ENCODE measurements at places on chromosomes 7 and 10. TPM values are rescaled to one million over a fixed set of nuclear protein-coding genes. Genes with fewer than 3 reads are reported as not detected.

DNA sequence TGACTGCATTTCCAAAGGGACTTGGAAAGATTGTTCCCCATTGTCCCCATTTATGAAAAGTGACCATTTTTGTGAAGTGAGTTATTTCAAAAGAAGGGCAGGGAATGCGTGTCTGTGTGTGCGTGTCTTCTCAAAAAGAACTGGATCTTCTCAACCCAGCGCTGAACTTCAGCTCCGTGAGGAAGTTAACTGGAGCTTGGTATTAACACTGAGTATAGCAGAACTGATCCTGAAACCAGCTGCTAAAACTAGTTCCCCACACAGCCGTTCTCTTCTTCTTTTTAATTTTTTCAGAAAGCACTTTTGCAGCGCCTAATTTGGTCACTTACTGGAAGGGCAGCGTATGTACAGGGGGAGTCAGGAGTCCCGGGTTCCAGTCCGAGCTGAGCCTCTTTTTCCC lies 45.8 kb upstream of the PLEKHA1 start:
- peaks cover 3% of the 10 kb centered on the region for H3K27me3 ChIP-seq
- H3K27ac ChIP-seq, result no peak overlapping the region
- no peaks in the 10 kb centered on the region for H3K36me3 ChIP-seq

DNA sequence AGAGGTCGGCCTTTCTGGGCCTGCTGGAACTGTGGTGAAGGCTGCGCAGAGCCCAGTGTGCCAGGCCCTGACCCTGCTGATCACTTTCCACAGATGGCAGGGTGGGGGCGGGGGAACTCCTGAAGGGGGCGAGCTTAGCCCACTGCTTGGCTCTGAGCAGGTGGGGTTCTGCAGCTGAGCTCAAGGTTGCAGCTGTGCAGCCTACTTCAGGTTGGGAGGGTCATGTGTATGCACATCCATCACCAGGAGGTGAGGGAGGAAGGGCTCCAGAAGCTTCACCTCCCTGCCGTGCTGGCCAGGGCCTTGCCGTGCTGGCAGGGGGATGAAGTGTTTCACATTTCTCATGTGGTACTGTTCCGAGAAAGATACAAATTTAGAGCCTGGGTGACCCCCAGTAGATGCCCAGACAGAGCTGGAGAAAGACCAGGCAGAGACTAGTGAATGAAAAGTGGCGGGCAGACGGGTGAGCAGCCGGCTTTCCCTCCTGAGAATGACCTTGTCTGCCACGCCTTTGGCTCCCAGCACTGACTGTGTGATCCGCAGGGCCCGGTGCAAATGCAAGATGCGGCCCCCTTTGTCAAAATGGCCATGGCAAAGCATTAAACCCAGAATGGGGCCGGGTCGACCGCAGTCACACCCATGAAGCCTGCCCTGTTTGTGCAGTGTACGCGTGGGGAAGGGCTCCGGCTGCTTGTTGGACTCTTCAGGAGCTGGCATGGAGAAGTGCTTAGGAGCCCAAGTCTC lies 25.2 kb downstream of the FAM241B start:
- H3K27ac ChIP-seq, result no peak overlapping the region
- H3K27me3 ChIP-seq, result no peaks in the 10 kb centered on the region
- no peaks in the 10 kb centered on the region for H3K36me3 ChIP-seq
- no peak for DNase-seq

DNA sequence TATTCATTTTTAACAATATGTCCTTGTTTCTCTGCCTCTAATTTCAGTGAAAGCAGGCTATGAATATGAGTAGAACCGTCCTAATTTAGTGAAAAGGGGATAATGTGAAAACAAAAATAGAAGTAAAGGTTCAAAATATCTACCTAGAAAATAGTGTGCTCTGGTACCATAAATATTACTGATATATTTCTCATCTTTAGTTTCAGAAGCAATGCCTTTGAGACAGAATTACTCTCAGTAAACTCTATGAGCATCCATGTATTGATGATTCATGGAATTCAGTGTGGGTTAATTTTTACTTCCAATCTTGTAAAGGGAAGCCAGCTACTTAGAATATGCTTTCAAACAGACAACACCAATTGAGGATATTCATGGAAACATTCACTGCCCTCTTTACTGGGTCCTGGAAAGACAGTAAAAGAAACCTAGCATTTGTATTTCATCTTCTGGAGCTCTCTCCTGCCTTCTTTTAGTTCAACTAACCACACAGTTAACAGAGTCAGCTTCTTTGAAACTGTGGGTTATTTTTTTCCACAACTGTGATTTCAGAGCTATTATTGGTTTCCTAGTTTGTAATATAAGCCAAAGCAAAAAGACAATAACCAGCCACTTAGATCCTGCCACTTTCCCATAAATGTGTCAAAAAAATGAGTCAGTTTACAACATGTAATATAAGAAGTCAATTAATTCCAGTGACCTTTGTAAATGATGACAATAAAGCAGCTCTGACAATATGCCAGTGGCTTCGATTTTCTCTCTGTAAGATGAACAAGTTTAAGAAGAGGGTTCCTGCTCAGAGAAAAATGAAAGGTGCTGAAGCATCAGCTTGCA lies 1.7 kb downstream of the LRRN3 start:
- no peaks in the 10 kb centered on the region for H3K27me3 ChIP-seq
- no peaks in the 10 kb centered on the region for H3K36me3 ChIP-seq
- H3K4me1 ChIP-seq, result no peaks in the 10 kb centered on the region
- no peak overlapping the region for H3K4me3 ChIP-seq

DNA sequence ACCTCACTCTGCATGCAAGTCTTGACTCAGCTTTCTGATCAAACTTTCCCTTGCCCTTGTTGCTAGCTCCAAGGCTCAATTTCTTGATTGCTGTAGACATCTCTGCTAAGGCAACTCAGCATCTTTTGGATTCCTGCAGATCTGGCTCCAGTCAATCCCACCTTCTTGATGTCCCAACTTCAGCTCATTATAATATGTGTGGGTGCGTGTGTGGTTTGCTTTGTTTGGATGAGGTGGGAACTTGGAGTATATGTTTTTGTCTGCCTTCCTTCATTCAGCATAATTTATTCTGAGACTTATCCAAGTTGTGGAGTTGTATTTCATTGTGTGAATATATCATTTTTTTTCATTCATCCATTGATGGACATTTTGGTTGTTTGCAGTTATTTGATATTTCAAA lies 364.8 kb upstream of the IGFBP3 start:
- H3K4me3 ChIP-seq, result no peak overlapping the region
- H3K27ac ChIP-seq, result no peak overlapping the region

GRCh38 chr7:28977881-28978280 lies 19.8 kb upstream of the TRIL start:
- no peak overlapping the region for H3K4me3 ChIP-seq
- no peaks in the 10 kb centered on the region for H3K36me3 ChIP-seq
- no peak overlapping the region for H3K27ac ChIP-seq
- no peaks in the 10 kb centered on the region for H3K4me1 ChIP-seq

GRCh38 chr7:132742189-132742612 lies 165.9 kb upstream of the PLXNA4 start:
- H3K4me3 ChIP-seq, result no peak overlapping the region
- H3K27ac ChIP-seq, result no peak overlapping the region
- H3K27me3 ChIP-seq, result no peaks in the 10 kb centered on the region
- no peak for DNase-seq
- no peaks in the 10 kb centered on the region for H3K4me1 ChIP-seq

DNA sequence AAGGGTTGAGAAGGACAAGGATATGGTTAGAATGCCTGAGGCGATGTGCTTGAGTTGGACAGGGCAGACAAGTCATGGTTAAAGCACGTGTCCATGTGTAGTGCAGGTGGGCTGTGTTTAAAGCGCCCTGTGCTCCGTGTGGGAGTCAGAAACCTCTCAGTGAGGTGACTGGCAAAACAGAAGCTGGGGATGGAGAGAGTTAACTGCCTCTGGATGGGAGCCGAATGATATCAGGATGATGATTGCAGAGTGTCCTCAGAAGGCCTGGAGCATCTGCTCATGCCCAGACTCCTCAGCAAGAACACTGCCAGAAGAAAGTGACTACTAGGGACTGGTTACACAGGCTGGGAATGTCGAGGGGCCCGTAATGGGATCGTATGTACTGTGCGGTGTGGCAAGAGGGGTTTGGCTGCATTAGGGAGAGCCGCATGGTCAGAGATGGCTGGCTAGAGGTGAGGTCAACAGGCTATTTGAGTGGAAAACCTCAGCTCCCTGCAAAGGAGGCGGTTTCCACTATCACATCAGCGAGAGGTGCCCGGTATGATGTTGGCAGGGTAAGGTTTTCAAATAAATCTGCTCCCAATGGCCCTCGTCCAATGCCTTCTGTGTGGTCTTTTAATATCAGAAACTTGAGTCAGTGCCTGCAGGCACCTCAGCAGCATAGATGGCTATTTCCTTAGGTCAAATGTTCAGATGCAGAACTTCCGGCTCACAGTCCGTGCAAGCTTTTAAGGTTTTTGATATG lies 26.1 kb upstream of the MRC1 start:
- H3K27me3 ChIP-seq, result no peaks in the 10 kb centered on the region
- no peak overlapping the region for H3K4me3 ChIP-seq
- no peaks in the 10 kb centered on the region for H3K36me3 ChIP-seq
- no peak for DNase-seq
- H3K4me1 ChIP-seq, result peaks cover 21% of the 10 kb centered on the region
- H3K27ac ChIP-seq, result no peak overlapping the region

GRCh38 chr7:72781631-72782030 lies 46.4 kb downstream of the TYW1B start:
- no peaks in the 10 kb centered on the region for H3K36me3 ChIP-seq
- no peaks in the 10 kb centered on the region for H3K4me1 ChIP-seq

DNA sequence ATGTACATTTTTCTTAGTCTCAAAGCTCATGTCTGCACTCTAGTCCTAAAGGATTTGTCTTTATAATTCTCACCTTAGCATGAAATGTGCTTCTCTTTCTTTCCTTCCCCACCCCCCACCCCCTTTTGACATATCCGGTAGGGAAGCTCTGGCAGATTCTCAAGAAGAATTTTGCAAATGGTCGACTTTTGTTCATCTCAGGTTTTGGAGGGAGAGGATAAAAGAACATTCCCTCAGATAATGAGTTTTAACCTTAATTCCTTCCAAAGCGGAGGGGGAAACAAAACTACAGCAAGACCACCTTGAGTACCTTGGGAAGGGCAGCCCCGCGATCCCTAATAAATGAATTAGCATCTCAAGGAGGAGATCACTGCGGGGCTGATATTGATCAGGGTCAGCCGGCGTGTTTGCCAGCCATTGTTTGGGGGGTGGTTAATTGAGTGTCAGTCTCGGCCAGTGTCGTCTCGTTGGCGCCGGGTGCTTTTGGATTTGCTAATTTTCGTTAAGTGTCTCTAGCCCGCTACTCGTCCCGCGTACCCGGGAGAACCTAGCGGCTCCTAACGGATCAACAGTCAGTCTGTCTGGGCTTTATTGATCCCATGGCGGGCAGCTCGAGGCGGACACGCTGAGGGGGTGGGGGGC lies 874 bp upstream of the BAMBI start:
- H3K4me1 ChIP-seq, result no peaks in the 10 kb centered on the region
- no peak overlapping the region for H3K27ac ChIP-seq
- H3K27me3 ChIP-seq, result no peaks in the 10 kb centered on the region
- H3K4me3 ChIP-seq, result no peak overlapping the region
- DNase-seq, result no peak

DNA sequence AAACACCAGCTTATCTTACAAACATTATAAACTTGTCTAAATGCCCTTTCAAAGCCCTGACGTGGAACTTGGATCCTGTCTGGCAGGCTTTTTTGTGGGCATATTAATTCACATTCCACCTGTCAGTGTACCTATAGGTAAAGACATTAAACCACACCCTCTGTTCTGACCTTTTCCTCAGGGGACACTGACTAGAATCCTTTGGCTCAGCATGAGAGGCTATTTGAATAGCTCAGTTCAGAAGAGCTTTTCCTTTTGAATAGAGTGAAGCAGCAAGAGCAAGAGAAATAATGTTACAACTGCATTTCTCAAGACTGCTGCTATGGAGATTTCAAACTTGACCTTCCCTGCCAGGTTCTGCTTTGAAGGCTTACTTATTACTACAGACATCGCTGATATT lies 76.9 kb downstream of the CYP51A1 start:
- DNase-seq, result no peak
- H3K4me3 ChIP-seq, result no peak overlapping the region
- H3K36me3 ChIP-seq, result peaks cover 7% of the 10 kb centered on the region
- no peak overlapping the region for H3K27ac ChIP-seq
- H3K4me1 ChIP-seq, result peaks cover 15% of the 10 kb centered on the region
- H3K27me3 ChIP-seq, result no peaks in the 10 kb centered on the region

The MRLN gene
- total RNA-seq, result not detected

The ABCC2 gene
- 0.07 TPM for total RNA-seq

The PIK3CG gene
- total RNA-seq, result 118 TPM

The SPDYE6 gene
- total RNA-seq, result not detected

The GATA3 gene
- total RNA-seq, result not detected

The TLX1 gene
- not detected for total RNA-seq
